Activated T-helper 1 cell treated with anti-CD3 and anti-CD28 coated beads, Interleukin-12 subunit alpha, Interleukin-12 subunit beta, Interleukin-2, Interleukin-4 antibody, amounts not matched to agents 30 ng/mL and 10 ng/mL and 1 ng/mL, durations not matched to agents 14 hours and 24 hours and 36 hours (primary cell): ENCODE measurements at places on chromosomes 11 and 22.

- DNase-seq, result no peak
Observed at GRCh38 chr11:61485080-61485479, 23.5 kb upstream of the LRRC10B start.

DNA sequence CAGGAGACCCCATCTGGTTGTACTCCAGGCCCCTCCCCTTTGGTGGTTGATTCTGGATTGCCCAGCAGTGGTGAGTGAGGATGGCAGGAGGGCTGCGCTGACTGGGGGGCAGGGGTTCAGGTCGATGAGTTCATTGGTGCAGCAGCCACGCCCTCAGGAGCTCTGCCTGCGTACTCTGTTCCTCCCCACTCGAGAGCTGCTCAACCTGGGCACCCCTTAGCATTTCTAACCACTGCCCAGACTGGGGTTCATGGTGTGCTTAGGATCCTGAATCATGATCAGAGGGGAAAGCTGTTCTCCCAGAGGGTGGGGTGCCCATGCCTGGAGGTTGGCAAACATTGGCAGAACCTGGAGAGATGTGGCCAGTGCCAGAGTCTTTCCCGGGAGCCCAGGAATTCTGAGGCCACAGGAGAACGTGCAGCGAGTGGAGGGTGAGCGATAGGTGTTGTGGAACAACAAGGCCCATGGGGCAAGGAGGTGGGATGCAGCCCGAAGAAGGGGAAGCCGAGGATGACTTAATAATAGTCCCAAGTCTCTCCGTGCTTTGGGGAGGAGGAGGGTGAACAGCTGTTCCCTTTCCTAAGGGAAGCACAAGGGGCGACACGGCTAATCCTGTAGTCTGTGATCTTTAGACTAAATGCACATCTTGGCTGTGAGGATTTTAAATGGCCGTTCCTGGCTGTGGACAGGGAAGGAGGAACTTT, 75.5 kb downstream of the SCN3B start:
- DNase-seq, result no peak

GRCh38 chr22:31659246-31659645, 2.8 kb downstream of the PISD start:
- DNase-seq, result no peak

DNA sequence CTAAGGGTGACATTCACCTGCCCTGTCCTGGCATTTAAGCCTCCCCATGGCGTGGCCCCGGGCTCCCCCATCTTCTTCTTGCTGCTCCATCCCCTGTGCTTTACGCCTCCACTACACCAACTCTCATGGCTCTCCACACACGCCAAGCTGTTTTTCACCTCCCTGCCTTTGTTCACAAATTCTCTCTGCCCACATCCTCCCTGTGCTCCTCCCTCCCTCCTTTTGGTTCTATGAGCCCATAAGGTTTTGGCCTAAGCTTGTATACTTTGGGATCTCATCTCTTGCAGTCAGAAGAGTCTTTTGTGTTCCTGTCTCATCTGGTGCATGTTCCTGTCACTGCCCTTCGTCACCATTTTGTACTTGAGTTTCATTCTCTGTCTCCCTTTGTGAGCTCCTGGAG, 4.6 kb upstream of the DNAL4 start:
- no peak for DNase-seq

GRCh38 chr22:33796494-33796893, 123.8 kb downstream of the LARGE1 start:
- no peak for DNase-seq

DNA sequence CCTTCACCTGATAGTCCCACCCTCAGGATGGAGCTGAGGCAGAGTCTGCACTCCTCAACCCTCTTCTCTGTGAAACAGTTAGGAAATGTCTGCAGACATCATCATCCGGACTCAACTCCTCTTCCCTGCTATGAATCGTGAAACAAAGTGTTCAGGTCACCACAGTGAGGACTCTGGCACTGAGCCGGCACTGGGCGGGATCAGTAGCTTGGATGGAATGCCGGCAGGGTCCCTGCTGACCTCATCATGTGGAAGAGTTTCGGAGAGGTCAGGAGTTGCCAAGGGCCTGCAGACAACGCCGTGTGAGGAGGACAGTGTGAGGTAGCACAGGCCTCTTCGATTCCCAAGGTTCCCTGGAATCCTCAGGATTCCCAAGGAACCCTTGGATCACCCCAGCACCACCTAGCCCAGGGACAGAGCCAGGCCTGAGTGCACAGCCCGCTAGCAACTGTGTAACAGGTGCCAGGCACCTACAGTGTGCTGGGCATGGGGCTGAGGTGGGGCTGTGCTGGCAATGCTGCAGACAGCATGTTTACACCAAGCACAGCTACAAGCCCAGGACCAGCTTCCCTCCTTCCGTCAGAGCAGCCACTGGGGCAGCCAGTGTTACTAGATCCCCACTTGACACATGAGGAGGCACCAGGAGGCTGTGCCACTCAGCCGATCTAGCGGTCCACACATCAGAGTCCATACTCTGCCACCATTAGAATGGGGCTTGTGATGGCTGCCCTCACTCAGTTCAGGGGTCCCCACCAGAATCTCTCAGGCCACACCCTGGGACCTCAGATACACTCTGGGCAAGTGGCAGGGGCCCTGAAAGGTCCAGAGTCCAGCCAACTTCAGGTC, 693 bp upstream of the LINC01488 start:
- no peak for DNase-seq

DNA sequence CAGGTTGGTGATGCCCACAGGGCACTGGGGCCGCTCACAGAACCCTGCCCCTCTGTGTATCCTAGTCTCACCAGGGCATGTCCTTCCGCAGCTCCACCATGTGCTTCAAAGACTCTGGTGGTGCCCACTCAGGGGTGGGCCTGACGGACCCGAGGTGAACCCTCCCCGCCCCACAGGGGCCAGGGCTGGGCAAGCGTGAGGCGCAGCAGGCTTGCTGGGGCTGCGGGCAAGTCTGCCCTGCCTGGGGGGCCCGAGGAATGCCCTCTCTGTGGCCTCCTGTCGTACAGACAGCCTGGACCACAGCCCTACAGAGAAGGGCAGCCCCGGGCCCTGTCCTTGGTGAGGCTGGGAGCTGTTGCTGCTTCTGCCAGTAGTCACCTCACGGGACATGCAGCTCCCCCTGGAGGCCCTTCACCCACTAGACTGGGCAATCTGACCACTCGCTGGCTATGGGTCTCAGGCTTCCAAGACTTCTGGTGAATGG, 40.2 kb downstream of the TBX1 start:
- DNase-seq, result no peak

DNA sequence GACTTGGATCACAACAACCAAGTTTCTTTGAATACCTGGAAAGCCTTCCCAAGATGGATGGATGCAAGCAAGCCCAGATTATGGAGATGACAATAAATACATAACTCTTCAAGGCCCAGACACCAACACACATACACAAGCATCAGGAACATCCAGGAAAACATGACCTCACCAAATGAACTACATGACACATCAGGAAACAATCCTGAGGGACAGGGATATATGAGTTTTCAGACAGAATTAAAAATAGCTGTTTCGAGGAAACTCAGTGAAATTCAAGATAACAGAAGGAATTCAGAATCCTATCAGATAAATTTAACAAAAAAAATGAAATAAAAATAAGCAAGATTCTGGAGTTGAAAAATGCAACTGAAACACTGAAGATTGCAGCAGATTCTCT, 659.4 kb downstream of the METTL15 start:
- DNase-seq, result no peak

GRCh38 chr11:3934658-3935057, 79.2 kb downstream of the STIM1 start:
- no peak for DNase-seq

- DNase-seq, result no peak
Observed at GRCh38 chr11:42901084-42901483, 410.7 kb upstream of the API5 start.

DNA sequence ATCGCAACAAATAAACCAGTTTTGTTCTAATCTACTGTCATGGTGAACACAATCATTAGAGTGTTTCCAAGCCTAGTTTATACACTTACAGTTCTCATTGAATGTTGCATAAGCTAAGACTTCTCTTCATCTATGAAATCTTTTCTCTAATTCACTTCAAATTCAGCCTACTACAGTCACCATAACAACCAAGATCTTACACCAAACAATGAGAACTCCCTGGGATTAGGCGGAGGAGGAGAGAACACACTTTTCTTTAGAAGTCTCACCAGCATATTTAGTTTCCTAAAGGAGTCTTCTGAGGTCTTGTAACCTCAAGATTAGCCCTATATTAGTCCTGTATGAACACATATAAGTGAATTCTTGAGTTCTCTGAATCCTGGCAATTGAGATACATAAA, 1889.7 kb downstream of the LRRC4C start:
- DNase-seq, result no peak

GRCh38 chr11:95487391-95487790, 256.4 kb upstream of the SESN3 start:
- no peak for DNase-seq

GRCh38 chr11:126008956-126009355, 53.7 kb downstream of the CDON start:
- no peak for DNase-seq

DNA sequence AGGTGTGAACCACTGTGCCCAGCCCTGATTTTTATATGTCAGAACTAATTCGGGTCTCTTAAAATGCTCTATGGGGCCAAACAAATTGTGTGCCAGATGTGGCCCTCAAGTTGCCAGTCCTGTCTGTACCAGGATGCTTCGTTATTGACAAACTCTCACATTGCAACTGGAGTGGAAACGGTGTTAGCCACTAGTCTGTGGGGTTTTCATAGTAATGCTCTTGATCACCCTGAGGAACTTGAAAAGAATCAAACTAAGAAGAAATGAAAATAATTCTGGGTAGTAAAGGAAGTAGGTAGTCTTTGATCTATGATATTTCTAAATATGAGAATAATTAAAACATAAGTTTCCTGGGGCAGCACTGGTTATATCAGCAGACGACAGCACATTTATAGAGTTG, 67.3 kb upstream of the ADSL start:
- no peak for DNase-seq

GRCh38 chr11:65151331-65151899, 17.1 kb upstream of the SYVN1 start:
- DNase-seq, result no peak

DNA sequence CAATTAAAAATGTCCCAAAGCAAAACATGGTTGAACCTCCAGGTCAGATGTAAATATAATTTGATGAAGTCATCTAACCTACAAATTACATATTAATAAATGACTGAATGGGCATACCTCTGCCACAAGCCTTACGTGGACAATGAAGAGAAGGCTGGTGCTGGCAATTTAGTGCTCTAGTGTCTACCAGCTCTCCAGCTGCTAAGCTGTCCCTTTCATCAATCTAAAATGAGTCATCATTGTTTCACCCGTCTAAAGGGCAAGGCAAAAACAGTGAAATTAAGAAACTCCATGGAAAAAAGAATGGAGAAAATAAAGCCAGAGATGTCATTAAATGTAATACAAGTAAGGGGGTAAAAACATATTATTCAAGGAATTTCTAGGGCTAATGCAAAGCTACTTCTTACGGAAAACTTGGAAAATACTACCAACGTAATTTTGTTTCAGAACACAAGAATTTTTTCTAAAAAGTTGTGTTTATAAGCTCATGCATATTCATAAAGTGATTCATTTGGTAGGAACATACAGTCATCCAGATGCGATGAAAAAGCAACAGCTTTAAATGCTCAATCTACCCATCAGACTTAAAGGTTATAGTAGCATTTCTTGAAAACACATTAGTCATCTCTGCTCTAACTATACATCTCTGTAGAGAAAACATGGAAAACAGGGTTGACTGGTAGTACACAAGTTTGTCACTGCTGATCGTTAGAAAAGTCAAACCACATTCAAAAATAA, 71.5 kb downstream of the SIK3 start:
- DNase-seq, result no peak
